ENCODE measurements at places on chromosomes 7 and 10.

GRCh38 chr7:65325793-65326432 is 47.7 kb upstream of the ZNF92 start:
- no peak for DNase-seq

DNA sequence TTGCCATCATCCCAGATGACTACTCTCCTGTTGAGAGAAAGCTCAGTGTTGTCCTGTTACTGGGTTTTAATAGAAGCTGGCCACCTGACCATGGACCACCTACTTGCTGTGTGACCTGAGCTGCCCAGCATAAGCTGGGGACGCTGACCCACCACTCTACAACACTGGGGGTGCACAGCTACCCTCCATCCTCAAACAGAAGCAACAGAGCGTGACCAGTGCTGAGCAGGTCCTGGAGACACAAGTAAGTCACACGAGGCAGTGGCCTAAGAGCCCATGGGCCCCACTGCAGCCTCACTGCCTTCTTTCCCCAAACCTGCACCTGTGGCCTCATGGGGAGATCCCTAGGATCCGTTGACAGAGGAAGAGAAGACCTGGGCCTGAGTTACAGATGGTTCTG is 198.6 kb upstream of the ADARB2 start:
- no peak for DNase-seq

- DNase-seq: no peak
Measured at GRCh38 chr10:14625765-14626525, 148.8 kb downstream of the FAM107B start.

DNA sequence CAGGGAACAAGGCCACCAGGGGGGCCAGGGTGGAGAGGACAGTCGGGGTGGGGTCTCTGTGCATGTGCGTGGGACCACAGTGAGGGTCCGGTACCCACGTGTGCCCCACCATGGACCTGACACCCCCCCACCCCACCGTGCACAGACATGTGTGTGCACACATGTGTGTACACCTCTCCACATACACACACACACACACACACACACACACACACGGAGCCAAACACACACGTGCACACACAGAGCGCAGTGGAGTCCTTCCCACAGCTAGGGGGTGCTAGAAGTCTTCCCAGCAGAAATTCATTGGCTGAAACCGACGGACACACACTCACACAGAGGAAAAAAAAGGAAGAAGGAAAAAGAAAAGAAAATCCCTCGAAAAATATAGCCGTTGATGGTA is 42.8 kb upstream of the GNA12 start:
- DNase-seq: peak; percentile 70

- DNase-seq: no peak
Measured at GRCh38 chr10:106402458-106402857, 762.0 kb downstream of the SORCS1 start.

DNA sequence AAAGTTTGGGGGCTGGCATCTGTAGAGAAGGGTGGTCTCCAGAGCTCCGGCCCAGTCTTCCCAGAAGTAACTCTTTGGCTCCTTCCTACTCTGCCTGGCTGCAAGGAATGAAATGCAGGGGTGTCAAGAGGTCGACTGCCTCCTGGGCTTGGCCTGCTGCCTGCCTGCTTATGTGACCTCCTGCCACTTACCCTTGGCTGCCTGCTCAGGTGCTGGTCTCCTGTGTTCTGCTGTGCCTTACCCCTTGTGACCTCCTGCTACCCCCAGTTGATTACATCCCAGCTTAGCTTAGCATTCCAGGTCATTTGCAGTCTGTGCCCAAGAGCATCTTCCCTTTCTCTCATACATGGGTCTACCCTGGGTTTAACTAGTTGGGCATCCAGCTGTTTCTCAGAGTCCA is 180.2 kb downstream of the PTPN20 start:
- DNase-seq: no peak

DNA sequence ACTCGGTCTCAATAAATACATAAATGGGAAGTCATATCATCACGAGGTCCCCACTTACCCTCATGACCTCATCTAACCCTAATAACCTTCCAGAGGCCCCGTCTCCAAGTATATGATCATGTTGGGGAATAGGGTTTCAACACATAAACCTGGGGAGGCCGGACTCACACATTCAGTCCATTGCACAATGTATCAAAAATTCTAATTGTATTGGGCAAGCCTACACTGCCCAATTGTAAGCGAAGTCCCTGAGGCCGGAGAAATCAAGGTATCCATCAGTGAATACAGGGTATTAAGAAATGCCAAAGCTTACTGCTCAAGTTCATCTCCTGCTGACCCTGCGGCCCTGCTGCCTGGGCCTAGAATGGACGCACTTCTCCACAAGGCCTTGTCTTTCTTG is 69.6 kb downstream of the PARP12 start:
- DNase-seq: no peak

DNA sequence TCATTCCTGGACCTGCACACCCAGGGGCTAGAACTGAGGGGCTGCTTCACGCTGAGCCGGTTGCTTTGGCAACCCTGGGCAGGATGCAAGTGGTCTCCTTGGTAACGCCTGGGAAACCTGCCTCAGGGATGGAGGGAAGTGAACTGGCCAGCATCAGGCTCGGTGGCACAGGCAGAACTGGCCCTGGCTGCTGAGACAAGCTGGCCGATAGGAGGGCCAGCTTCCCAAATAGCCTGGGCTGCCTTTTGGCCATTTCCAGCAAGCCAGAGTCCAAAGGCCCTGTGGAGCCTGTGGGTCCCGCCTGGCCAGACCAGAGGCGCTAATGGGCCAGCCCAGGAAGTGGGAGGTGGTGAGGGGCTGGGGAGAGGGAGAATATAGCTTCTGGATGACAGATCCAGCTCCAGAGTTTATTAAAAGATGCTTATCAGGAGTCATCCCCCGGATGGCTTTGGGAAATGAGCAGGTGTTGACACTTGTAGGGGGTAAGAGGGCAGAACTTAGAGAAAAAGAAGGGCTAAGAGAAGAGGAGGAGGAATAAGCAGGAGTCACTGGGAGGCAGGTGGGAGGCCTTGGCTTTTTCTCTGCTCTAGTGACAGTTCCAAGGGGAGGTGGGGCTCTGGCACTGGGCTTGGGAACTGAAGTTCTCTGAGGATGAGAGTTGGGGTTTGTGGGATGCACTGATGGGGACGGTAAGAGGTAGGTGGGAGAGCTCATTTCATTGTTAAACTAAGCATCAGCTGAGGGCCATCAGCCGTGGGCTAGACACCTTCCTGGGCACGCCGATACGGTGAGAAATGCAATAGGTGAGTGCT is 9.6 kb downstream of the NEURL1 start:
- no peak for DNase-seq

- no peak for DNase-seq
Measured at GRCh38 chr10:78870458-78870857, 198.3 kb upstream of the ZMIZ1 start.

GRCh38 chr7:44122529-44122928 is 819 bp downstream of the POLD2 start:
- DNase-seq: no peak

DNA sequence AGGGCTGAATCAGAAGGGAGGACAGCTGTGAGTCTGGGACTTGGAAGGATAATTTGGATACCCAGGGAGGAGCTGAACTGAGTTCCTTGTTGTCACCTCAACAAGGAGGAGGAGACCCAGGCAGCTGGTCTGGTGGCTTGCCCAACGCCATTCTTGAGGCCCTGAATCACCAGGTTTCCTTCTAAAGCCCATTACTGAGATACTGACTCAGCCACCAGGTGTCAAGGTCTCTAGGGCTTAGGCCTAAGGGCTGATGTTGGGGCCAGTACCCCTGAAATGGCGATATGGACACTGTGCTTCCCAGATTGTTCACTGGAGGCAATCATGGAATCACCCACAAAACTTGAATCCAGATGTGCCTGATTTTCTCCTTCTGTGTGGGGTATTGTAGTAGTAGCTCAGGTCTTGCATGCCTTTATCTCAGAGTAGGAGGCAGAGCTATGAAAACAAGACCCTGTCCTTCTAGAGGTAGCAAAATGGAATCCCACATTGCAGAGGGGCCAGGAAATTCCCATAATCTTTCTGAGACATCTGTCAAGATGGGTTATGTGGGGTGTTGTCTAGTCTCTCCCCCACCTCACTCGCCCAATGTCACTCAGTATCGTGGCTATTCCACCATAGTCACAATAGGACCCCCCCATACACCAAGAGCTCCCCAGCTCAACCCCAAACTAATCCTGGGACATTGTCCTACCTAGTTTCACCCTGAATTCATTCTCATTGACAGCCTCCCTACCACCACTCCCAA is 1.8 kb upstream of the ATG9B start:
- no peak for DNase-seq

- DNase-seq: no peak
Measured at GRCh38 chr10:14181567-14181936, 149.2 kb downstream of the FRMD4A start.

DNA sequence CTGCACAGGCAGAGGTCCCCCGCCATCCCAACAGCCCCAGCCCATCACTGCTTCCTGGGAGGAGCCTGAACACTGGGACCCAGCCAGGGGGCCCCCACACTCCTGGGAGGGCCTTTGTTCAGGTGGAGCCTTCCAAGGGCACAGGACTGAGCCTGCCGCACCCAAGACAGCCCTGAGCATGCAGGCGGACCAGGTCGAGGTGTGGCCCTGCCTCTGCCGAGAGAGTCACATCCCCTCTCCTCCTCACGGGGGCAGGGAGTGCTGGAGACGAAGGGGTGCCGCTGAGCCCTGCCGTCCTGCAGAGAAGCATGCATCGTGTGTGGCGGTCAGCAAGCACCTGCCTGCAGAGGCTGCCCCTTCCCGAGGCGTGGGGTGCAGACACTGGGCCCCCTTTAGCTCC is 7.3 kb upstream of the MAFK start:
- DNase-seq: no peak

- DNase-seq: no peak
Measured at GRCh38 chr10:83925133-83925532, 214.2 kb upstream of the GHITM start.

DNA sequence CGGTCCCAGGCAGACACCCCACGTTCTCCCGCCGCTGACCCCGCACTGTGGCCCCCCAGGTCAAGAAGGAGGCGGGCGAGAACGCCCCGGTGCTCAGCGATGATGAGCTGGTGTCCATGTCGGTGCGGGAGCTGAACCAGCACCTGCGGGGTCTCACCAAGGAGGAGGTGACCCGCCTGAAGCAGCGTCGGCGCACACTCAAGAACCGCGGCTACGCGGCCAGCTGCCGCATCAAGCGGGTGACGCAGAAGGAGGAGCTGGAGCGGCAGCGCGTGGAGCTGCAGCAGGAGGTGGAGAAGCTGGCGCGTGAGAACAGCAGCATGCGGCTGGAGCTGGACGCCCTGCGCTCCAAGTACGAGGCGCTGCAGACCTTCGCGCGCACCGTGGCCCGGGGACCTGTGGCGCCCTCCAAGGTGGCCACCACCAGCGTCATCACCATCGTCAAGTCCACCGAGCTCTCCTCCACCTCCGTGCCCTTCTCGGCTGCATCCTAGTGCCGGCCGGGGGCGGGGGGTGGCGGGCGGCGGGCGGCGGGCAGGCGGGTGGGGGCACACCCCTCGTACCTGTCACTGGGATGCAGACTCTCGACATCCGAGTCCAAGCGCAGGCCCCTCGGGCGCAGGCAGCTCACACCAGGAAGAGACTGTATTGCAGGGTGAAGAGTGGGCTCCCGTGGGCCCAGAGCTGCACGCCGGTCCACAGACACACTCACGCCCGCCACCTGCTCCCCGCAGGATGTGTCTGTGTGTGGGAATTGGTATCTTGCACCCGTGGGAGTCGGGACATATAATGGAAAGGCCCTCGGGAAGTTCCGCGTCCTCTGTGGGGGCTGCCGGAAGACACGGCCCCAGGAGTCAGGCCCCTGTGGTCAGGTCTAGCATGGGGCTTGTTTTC is 9.6 kb downstream of the MAFK start:
- no peak for DNase-seq

GRCh38 chr10:100013621-100014020 is 3.9 kb upstream of the DNMBP start:
- no peak for DNase-seq

- no peak for DNase-seq
Measured at GRCh38 chr7:135920478-135920877, 56.7 kb downstream of the MTPN start.

DNA sequence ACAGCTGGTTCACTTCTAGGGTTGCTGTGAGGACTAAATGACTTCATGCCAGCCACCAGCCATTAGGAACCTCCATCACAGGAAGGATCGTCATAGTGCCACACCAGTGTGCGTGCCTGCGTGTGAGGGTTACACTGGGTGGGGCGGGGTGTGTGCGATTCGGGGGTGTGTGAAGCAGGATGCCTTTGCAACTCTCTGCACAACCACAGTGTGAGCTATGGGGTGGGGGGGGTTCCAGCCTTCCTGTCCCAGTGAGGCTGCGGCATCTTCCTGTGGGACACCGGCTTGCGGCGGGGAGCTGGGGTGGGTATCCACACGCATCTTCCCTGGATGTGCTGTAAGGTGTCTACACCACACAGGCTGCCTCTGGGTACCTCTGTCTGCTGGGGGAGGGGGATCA is 6.9 kb upstream of the ELFN1 start:
- DNase-seq: peak; percentile 5

- DNase-seq: no peak
Measured at GRCh38 chr7:24665564-24666294, 91.5 kb downstream of the GSDME start.

DNA sequence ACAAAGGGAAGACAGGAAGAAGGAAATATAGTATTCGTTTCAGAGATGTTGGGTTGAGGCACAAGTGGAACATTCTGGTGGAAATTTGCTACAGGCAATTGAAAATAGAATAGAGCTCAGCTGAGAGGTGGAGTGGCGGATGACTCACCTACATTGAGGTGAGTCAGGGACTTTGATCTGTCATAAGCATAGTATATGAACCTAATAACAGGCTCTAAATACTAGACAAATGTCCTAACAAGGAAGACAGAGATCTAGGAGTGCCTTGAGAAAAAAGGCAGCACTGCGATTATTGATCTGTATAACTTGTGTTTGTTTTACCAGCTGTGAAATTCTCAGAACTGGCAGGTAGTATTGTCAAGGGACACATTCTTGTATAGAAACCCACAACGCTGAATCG is 907 bp upstream of the IFRD1 start:
- no peak for DNase-seq

GRCh38 chr7:112699725-112700513 is 90.3 kb downstream of the TMEM168 start:
- DNase-seq: no peak

- no peak for DNase-seq
Measured at GRCh38 chr10:71604324-71605018, 115.1 kb downstream of the C10orf105 start.

GRCh38 chr7:4834601-4835397 is 27.0 kb downstream of the PAPOLB start:
- DNase-seq: no peak

GRCh38 chr7:151104411-151105235 is 18.3 kb downstream of the AGAP3 start:
- DNase-seq: no peak

GRCh38 chr10:6202098-6202683 is 541 bp upstream of the PFKFB3 start:
- DNase-seq: no peak

GRCh38 chr10:53839440-53840039 is 961.5 kb downstream of the PCDH15 start:
- no peak for DNase-seq

- no peak for DNase-seq
Measured at GRCh38 chr10:100531761-100532160, 2.1 kb upstream of the NDUFB8 start.

DNA sequence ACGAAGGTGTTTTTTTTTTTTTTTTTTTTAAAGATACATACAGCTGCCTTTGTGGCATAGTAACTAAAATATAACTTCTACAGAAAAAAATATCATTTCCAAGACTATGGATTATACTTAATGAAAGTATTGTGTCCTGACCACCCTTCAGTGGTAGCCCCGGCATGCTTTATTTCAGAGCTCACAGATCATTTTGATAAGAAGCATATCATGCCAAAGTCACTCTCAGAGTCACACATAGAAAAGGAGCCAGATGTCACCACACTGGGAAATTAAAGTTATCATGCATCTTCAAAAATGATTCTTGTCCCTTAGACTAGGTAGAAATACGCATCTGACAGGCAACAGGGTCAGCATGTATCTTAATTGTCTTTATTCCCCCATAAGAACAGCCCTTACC is 3.0 kb downstream of the ADARB2 start:
- DNase-seq: no peak
